Stimulated activated CD4-positive, alpha-beta T cell treated with anti-CD3 and anti-CD28 coated beads, Interleukin-2, amount 100 ng/mL, for 4 hours (primary cell): ENCODE measurements at places on chromosomes 6 and 20.

DNA sequence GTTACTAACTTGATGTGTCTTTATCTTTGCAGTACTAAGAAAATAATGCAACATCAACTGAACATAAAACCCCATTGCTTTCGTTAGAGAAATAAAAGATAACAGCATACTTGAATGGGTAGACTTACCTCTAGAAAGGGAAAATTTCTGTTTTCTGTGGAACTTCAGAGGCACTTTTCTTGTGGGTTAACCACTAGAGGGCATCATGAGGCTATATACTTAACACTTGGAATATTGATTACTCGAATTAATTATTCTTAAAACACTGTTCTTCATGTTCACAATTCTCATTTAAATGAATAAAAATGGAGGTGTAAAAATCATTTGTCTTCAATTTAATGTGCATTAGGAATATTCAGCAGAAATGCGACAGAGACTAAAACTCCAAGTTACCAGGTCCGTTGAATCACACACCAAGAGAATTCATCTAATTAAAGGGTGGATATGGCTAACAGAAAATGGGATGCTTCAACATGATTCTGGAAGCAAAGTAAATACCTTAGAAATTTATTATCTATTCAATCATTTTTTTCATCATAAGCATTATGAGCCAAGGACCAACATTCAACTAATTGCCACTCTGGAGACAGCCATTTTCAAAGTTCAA lies 330.8 kb upstream of the PREP start:
- no peak for DNase-seq

DNA sequence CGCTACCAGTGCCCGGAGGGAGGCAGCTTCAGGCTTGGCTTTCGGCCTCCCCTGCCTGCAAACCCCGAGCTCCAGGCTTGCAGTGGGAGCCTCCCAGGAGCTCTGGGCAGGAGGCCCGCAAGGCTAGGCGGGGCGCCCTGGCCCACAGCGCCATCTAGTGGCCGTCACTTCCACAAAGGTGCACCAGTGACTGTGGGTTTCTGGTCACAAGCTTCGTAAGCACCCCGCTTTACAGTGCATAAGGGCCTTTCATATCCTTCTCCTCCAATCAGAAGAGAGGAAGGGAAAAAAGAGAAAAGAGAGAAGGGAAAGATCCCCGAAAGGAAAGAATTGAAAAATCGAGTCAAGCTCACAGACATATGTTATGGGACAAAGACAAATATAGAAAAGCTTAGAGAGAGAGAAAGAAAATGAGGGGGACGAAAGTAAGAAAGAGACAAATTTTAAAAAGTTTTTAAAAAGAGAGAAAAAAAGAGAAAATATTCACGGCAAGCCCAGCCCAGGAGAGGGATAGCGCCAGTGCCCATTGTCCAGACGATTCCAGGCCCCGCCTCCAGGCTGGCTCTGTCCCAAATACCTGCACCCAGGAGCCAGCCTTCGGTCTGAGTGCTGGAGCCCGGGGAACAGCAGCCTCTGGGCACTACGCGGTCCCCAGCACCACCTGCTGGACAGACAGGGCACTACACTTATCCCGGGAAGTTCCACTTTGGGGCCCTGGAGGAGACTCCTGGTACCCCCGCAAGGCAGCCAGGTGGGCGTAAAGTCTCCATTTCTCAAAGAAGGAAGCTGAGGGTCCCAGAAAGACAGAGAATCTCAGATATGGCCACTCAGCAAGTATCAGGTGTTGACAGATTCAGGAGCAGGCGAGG lies 207.1 kb downstream of the PREX1 start:
- DNase-seq, result peak; percentile 45

GRCh38 chr6:75423386-75423785 lies 70.2 kb downstream of the FILIP1 start:
- DNase-seq, result no peak

GRCh38 chr6:112235956-112236355 lies 18.4 kb downstream of the LAMA4 start:
- no peak for DNase-seq

DNA sequence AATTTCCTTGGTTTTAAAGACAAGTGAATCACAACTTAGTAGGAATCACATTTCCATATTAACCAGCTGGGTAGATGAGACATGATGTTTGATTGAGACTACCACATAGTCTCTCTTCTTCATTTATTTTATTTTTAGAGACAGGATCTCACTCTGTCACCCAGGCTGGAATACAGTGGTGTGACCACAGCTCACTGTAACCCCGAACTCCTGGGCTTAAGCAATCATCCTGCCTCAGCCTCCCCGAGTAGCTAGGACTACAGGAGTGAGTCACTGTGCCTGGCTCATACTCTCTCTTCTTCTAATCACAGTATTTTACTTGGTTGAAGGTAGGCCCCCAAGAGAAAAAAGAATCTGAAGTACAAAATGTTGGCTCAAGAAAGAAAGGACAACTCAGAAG lies 80.2 kb upstream of the ASF1A start:
- DNase-seq, result no peak

- DNase-seq, result no peak
These were observed 1.2 kb downstream of the EYA2 start for GRCh38 chr20:46895906-46896242.

DNA sequence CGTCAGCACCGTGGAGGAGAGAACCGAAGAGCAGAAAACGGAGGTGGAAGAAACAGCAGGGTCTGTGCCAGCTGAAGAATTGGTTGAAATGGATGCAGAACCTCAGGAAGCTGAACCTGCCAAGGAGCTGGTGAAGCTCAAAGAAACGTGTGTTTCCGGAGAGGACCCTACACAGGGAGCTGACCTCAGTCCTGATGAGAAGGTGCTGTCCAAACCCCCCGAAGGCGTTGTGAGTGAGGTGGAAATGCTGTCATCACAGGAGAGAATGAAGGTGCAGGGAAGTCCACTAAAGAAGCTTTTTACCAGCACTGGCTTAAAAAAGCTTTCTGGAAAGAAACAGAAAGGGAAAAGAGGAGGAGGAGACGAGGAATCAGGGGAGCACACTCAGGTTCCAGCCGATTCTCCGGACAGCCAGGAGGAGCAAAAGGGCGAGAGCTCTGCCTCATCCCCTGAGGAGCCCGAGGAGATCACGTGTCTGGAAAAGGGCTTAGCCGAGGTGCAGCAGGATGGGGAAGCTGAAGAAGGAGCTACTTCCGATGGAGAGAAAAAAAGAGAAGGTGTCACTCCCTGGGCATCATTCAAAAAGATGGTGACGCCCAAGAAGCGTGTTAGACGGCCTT lies 41.6 kb downstream of the ZBTB2 start:
- no peak for DNase-seq

GRCh38 chr6:169960886-169961611 lies 209.6 kb downstream of the ERMARD start:
- no peak for DNase-seq

- DNase-seq, result no peak
These were observed 979.6 kb upstream of the MAP3K7 start for GRCh38 chr6:91566467-91566866.

GRCh38 chr6:28880894-28881780 lies 42.6 kb downstream of the TRIM27 start:
- DNase-seq, result peak; percentile 37

DNA sequence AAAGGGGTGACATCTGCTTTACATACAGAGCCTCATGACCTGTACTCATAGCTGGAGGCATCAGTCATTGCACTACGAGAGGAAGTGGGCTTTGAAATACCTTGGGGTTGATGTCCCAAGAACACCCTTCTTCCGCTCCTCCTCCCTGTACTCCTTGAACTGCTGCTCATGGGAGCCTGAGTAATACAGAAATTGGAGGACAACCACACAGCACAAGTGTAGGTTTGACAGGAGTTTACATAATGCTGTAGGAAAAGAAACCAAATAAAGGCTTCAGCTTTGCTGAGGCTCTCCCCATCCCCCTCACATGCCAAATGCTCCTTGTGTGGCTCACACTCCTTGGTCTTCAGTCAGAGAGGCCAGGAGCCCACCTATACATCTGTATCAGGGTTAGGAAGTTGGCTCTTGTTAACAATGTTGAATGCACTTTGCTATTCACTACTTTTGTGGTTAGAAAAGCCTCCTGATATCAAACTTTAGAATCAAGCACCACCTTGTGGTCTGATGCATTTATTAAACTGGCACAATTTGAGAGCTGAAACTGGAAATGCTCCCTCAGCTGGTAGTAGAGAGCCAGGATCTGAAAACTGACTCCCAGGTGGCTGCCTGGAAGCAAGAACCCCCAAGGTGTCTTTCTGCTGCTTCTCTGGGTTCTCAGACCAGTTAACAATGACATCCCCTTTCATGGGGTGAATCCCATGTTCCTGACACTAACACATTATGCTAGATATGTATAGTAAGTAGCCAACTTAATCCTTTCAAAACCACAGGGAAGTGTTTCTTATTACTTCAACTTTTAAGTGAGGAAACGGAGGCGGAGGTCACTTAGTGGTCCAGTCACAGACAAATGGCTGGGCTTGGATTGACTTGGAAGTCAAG lies 56.2 kb upstream of the EDN1 start:
- peak; percentile 15 for DNase-seq

DNA sequence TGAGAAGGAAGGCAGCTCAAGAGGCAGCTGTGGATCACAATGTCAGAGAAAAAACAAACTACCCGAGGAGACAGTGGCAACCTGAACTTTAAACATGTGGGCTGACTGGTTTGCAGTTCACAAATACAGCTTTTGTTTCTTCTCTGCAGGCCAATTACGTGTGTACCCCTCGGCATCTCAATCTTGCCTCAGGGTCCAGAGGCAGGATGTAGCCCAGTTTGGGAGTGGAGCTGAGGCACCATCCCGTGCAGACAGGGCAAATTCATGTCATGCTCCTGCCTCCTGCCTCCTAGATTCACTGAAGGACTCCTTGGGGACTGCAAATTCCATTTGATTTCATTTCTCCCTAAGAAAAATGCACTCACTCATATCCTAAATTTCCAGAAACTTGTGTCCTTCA lies 94.2 kb upstream of the KCNK16 start:
- no peak for DNase-seq

DNA sequence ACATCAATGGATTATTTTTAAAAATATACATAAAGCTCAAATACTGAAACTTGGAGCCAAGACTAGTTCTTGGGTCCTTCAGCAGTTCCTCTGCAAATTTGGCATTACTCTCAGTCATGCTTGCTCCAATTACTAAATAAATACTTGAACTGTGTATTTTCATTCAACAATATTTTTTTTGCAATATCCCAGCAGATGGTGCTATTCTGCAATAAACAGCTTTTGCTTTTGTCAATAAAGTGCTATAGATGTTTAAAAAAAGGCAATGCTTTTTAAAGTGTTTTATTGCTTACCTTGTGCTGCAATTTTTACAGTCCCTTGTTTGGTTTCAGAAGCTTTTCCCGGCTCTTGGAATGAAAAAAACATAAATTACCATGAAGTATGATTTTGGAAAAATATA lies 243.4 kb downstream of the TRDN start:
- no peak for DNase-seq

DNA sequence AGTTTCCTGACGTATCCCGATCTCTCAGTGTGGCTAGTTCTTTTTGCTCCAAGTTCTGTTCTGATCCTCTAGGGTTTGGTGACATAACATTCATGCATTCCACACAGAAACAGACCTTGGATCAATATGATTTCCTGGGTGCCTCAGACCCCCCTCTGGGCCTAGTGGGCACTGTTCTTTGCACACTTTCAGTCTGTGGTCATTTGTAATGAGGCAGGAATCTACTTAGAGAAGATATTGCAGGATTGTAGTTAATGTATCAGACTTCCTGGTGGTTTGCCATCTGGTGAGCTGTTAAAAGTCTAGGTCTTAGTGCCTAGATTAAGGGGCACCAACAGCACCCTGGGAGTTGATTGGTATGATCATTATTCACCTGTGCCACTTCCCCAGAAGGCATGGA lies 7.5 kb downstream of the BEND6 start:
- DNase-seq, result no peak

DNA sequence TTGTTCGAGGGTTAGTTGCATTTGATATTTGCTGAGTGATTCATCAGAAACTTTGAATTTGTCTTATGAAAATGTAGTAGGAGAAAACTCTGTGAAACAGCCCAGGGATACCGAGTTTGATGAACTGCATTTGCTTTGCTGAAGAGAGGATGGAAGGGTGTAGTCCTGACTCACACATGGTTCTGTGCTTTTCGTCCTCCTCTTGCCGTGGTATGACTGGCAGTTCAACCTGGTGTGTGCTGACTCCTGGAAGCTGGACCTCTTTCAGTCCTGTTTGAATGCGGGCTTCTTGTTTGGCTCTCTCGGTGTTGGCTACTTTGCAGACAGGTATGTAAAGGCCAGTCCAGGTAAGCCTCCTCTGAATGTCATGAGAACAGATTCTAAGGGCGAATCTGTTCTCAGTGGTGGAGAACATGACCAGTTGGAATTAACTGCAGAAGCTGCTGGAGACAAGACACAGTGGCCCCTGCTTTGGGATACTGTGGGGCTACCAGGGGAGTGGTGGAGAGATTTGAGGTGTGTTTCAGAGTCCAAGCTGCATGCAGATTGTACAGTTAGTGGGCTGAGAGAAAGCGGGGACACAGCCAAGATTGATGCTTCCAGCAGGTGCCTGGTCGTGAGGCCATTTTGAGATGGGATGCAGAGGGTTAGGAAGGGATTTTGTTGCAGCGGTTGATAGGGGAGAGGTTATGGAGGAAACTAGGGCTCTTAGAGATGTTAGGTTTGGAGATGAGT lies 8.4 kb downstream of the SLC22A1 start:
- no peak for DNase-seq

DNA sequence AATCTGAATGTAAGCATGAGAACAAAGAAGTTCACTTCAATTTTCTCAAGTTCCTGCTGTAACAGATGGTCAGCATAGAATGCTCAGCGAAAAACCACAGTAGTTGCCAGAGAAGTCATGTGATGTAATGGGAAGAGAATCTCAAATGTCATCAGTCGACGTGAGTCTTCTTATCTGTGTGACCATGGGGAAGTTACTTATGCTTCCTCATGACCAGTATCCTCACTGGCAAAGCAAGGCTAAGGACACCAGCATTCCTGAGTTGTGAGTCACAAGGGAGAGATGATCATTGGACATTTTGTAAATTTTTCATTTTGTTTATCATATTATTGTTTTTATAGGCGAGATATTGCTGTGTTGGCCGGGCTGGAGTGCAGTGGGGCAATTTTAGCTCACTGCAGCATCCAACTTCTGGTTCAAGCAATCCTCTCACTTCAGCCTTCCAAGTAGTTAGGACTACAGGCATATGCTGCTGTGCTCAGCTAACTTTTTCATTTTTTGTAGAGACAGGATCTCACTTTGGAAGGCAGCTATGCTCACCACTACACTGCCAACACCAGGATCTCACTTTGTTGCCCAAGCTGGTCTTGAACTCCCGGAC lies 21.9 kb downstream of the SGK1 start:
- DNase-seq, result no peak

DNA sequence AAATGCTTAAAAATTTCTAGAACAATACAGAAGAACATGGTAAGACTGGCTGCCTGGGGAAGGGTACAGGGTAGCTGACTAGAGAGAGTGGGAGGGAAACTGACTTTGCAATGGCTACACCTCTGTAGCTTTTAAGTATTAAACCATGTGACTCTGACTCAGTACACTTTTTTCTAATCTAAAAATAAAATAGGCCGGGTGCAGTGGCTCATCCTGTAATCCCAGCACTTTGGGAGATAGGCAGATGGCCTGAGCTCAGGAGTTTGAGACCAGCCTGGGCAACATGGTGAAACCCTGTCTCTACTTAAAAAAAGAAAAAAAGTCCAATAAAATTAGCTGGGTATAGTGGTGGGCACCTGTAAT lies 18.5 kb downstream of the ATP9A start:
- DNase-seq, result no peak
